ENCODE measurements at places on chromosomes 7 and 10. TPM values are rescaled to one million over a fixed set of nuclear protein-coding genes. Genes with fewer than 3 reads are reported as not detected.

- no peak for DNase-seq
Observed at GRCh38 chr10:83925133-83925532, 214.2 kb upstream of the GHITM start.

GRCh38 chr10:132774181-132774901 is 11.6 kb downstream of the NKX6-2 start:
- DNase-seq = no peak

- DNase-seq = no peak
Observed at GRCh38 chr10:29838539-29838938, 203.8 kb upstream of the SVIL start.

DNA sequence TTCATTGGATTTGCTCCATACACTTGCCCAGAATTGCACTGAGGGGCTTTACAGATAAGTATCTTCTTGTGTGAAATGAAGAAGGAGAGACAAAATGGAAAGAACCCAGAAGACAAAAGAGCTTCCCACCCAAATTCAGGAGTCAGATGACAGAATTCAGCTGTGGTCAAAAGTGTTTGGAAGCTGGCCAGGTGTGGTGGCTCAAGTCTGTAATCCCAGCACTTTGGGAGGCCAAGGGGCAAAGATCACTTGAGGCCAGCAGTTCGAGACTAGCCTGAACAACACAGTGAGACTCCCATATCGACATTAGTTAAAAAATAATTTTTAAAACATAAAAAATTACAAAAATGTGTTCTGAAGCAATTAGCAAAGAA is 27.1 kb downstream of the DUSP5 start:
- DNase-seq = no peak

- DNase-seq = no peak
Observed at GRCh38 chr7:46155367-46155766, 234.3 kb upstream of the IGFBP3 start.

DNA sequence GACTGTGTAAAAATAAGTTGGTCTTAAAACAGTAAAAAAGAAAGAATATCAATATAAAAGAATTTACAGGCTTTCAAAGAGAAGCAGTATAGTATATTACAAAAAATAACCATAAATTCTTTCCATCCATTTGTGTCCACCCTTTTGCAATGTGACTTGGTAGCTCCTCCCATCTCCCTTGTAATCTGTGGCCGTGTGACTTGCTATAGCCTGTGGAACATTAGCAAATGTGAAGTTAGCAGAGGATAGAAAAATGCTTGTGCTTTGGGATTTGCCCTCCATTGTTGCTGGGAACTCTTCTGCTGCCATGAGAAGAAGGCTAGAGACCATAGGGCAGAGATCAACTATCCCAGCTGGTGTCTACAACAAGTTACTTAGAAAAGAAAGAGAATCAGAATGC is 30.2 kb downstream of the KLHL7 start:
- DNase-seq = no peak

DNA sequence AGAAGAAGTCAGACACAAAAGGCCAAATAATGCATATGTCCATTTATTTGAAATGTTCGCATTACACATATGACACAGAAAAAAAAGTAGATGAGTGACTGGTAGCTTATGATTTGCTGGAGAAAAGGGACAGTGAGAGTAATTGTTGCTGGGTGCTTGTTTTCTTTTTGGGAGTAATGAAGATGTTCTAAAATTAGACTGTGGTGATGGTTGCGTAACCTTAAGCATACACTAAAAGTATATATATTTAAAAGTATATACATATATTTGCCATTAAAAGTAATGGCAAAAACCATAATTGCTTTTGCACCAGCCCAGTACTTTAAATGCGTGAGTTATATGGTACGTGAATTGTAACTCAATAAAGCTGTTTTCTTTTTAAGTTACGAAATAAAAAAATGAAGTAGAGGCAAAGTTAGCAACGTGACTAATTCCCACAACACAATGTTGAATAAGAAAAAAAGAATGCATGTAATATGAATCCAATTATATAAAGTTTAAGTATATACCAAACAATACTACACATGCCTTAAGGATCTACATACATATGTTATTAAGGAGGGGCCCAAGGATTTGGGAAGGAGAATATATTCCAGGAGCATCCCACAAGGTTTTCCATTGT is 360.4 kb upstream of the CELF2 start:
- no peak for DNase-seq

DNA sequence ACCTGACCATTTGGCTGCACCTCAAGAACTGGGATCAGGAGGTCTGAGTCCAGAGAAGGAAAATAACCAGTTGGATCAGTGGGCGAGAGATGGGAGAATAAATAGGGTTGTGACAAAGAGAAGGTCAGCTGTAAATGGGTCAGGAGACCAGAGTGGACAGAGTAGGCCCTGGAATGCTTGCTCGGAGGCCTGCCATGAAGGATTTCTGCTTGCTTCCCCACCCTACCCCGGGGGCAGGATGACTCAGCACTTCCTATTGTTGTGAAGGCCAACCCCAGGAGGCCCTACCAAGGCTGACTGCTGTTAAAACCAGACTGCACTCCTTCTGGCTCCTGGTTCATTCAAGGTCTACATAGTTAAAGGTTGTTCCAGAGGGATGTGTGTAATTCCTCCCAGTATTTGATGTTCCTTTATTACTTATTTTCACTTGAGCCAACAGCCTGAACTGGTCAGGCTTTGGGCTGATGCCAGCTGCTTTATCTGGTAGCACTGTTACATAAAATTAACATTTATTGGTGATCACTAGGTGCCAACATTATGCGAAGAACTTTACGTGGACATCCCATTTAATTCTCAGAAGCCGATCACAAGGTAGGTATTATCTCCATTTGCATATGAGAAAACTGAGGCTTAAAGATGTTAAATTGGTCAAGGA is 27.3 kb upstream of the IFRD1 start:
- DNase-seq = peak; percentile 48

DNA sequence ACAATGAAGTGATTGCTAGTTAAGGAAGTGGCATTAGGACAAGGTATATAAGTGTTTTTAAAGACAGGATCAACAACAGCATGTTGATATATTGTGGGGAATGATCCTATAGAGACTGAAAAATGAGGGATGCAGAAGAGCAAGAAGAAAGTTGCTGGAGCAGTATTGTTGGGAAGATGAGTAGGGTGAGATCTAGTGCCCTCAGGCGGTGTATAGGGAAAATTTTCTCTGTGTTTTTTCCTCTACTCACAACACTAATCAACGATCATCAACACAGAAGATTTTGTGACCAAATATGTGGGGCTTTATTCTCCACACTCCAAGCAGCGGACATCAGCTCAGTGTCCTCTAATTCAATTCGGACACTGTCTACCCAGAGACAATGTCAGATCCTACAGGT is 9.6 kb upstream of the PTTG1IP2 start:
- no peak for DNase-seq

- DNase-seq = no peak
Observed at GRCh38 chr10:52443419-52444388, 129.6 kb downstream of the DKK1 start.

GRCh38 chr7:93715234-93715633 is 140.7 kb upstream of the CALCR start:
- peak; percentile 10 for DNase-seq

DNA sequence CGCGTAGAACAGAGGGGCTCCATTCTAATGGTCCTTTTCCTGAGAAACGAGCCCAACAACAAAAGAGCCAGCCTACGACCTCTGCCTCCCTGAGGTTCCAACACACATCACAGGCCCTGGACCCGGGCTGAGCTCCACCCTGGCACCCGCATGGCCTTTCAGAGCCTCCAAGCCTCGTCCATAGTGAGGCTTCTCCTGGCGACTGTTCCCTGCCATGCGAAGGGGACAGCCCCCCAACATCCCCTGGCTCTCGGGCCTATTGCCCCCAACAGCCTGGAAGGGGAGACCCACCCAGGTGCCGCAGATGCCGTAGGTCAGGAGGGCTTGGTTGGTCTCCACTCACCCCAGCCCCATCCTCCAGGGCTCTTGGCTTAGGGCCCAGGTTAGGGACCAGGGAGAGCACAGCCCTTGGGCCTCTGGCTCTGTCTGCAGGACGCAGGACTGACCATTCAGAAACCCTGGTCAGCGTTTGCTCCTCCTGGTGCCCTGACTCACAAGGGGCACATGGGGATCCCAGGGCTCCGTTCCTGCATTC is 91.5 kb downstream of the TCERG1L start:
- DNase-seq = no peak

- no peak for DNase-seq
Observed at GRCh38 chr10:30842185-30842584, 189.5 kb downstream of the ZNF438 start.

DNA sequence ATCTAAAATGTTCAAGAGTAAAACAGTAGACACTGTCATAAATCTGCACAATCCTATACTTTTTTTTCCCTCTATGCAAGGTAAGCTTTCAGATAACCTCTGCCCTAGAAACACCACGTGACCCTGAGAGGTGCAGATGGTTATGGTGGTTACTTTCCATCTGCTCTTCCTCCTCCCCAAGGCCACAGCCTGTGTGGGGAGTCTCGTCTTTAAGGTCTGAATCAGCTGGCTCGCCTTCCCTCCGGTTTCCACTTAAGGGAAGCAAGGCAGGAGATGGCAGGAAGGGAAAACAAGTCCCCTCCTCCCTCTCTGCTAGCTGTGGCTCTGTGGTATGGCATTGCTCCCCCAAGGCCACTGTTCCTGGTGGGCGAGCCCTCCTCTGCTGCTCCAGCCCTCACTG is 181.8 kb downstream of the GLI3 start:
- no peak for DNase-seq

DNA sequence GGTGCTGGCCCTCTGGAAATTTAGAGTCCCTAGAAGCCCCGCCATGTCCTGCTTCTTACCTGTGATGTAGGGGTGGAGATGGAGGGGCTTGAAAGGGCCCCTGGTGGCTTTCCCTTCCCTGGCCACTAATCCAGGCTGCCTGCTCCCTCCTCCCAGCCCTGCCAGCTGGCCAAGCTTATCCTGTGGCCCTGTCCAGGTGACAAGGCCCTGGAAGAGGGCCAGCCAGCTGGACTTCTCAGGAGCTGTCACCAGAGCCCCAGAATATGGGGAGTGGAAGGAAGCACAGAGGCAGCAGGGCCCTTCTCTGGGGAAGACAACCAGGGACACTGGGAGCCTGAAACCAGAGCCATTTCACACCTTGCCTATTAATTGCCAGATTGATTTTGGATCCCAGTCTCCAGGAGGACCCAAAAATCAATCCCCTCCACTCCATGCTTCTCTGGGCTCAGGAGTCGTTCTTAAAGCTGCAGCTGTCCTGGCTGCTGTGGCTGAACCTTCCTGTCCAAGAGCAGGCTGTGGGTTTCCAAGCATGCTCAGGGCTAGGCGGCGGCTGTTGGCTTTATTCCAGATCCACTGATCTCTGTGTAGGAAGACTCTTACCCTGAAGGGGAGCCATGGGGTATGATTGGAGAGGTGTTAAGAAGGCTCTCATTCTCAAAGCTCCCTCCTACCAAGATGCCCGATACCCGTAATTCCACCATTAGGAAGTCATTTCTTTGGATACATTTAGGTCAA is 52.6 kb upstream of the PCBD1 start:
- DNase-seq = no peak

- no peak for DNase-seq
Observed at GRCh38 chr7:134622303-134622995, 24.2 kb upstream of the BPGM start.

DNA sequence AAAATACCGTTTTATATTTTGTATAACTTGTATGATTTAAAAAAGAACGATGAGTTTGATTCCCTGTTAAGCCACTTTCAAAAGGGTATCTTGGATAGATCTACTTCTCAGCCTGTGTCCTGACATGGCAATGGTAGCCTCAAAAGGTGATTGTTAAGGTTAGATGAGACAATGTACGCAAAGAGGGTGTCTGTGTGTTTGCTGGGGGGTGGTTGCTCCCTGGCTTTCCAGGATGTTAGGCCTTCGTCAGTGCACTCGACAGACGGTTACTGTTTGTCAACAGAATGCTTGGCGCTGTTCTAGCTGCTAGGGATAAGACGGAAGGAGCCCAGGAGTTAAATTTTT is 90.3 kb downstream of the NEURL1 start:
- no peak for DNase-seq

DNA sequence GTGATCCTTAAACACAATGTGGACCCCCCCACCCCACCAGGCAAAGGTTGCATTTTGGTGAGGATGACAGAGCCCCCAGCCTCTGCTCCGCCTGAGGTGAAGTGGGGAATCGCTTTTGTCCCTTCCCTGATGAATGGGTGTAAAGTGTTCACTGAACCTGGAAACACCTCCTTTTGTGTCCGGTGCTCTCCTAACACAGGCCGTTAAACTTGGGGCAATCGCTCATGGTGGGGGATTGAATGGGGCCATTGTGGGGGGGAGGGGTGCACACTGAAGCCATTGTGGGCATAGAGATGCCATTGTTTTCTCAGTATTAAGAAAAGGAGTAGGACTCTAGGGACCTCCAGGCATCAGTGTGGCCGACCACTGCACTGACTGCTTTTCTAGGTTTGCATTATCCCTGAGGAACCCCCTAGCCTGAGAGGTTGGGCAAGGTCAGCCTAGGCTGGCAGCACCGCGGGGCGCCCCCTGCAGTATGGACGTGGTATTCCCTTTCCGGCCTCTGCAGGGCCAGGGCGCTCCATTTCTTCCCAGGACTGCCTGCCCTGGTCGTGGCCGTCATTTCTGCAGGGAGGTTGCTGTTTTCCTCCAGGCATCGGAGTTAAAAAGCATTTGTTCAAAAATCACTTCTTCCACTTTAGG is 158.3 kb downstream of the TCF7L2 start:
- peak; percentile 33 for DNase-seq

- DNase-seq = no peak
Observed at GRCh38 chr7:87139514-87139913, 12.7 kb upstream of the DMTF1 start.

GRCh38 chr10:124211921-124212320 is 118.5 kb upstream of the CHST15 start:
- DNase-seq = no peak

GRCh38 chr7:107080099-107080505 is 35.6 kb downstream of the PRKAR2B start:
- no peak for DNase-seq

GRCh38 chr10:126673565-126673964 is 3.1 kb upstream of the C10orf90 start:
- no peak for DNase-seq

- DNase-seq = no peak
Observed at GRCh38 chr10:130430291-130430690, 294.1 kb downstream of the GLRX3 start.

Gene GLI3
- not detected for polyA plus RNA-seq

Gene ST8SIA6
- polyA plus RNA-seq = not detected

Gene TEX47
- not detected for polyA plus RNA-seq

Gene SOSTDC1
- polyA plus RNA-seq = not detected

Gene UPK3BL2
- polyA plus RNA-seq = 0.39 TPM

Gene NEUROD6
- polyA plus RNA-seq = not detected

Gene LBX1
- not detected for polyA plus RNA-seq

Gene HABP2
- polyA plus RNA-seq = not detected

Gene TMEM130
- polyA plus RNA-seq = not detected

Measured in CD14-positive monocyte (primary cell).